ENCODE measurements at places on chromosomes 4 and X.

- DNase-seq: no peak
Measured at GRCh38 chr4:121693450-121693849, 3.3 kb downstream of the ANXA5 start.

- DNase-seq: no peak
Measured at GRCh38 chrX:15834827-15835595, 19.6 kb downstream of the AP1S2 start.

DNA sequence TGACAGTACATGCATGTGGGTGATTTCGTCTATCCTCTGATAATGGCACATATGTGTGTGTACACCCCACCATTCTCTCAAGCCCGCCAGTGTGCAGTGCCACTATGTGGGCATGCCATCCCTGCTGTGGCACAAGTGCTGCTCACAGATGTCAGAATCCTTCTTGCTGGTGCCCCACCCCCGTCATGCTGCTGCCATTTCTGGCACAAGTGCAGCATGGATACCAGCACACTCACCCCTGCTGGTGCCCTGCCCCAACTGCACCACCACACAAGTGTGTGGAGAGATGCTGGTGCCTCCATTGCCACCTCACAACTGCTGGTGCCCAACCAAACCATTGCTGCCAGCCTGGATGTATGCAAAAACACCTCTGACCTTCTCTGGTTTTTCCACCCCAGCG lies 1133.8 kb downstream of the TECRL start:
- no peak for DNase-seq

DNA sequence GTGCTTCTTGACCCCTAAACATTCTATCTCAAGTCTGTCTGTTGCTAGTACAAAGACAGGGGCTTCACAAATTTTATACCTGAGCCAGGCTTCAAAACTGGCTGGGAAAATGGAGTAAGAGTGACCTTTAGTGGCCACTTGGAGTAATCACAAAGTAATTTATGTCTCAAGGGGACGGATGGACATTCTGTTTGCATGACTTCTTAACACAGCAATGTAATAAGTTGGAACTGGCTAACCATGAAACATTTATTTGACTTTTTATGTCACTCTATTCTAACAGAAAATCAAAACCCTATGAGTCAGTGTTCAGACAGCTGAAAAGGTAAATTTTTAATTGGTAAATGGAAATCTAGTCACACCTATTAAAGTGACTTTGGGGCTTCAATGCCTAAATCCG lies 600.6 kb downstream of the ANKRD50 start:
- peak; percentile 56 for DNase-seq

GRCh38 chr4:48756689-48757220 lies 23.3 kb downstream of the FRYL start:
- DNase-seq: no peak

DNA sequence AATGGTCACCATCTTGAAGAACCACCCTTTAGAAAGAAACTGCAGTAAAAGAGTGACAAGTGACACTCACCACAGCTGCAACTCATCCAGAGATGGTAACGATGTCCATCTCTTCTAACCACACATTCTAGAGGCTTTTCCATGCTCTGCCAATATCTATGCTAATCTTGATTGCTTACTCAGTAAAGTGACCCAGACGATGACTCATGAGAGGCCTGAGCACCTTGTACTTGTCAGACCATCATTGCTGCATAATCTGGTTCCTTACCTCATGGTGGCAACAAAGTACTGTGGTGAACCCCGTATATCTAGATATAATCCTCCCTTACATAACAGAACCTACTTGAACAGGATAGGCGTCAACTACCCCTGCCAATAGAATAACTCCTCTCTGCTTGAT lies 75.6 kb downstream of the CCNG2 start:
- DNase-seq: no peak

- no peak for DNase-seq
Measured at GRCh38 chrX:128622296-128622695, 570.1 kb upstream of the ACTRT1 start.

DNA sequence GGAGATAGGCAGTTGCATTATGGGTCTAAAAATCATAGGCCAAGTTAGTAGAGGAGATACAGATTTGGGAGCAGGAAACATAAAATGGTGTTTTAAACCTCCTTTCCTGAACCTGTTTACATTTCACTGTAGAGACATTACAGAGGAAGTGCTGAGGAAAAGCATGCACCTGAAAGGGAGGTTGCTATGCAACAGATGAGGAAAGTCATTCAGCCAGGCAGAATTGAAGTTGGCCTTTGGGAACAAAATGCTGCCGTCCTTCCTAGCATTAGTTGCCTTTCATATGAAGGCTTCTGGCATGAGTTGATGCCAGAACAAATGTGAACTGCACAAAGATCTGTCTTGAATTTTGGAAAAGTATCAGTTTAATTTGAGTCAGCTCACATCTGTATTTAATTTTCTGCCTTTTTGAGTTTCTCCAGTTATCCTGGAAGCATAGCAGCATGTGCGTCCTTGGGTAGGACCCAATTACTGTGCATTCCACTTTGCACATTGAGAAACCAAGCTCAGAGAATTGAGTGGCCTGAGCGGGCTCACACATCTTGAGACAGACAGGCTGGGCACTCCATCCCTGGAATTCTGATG lies 38.2 kb downstream of the MAGED1 start:
- no peak for DNase-seq

DNA sequence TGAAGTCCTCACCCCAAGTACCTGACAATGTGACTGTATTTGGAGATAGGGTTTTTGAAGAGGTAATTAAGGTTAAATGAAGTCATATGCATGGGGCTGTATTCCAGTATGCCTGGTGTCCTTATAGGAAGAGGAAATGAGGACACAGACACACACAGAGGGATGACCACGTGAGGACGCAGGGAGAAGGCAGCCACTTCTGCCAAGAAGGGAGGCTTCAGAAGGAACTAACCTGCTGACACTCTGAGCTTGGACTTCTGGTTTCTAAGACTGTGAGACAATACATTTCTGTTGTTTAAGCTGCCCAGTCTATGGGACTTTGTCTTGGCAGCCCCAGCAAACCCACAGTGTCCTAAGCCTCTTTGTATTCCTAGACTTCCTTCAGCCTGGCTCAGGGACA lies 3.0 kb upstream of the SLC2A9 start:
- no peak for DNase-seq

DNA sequence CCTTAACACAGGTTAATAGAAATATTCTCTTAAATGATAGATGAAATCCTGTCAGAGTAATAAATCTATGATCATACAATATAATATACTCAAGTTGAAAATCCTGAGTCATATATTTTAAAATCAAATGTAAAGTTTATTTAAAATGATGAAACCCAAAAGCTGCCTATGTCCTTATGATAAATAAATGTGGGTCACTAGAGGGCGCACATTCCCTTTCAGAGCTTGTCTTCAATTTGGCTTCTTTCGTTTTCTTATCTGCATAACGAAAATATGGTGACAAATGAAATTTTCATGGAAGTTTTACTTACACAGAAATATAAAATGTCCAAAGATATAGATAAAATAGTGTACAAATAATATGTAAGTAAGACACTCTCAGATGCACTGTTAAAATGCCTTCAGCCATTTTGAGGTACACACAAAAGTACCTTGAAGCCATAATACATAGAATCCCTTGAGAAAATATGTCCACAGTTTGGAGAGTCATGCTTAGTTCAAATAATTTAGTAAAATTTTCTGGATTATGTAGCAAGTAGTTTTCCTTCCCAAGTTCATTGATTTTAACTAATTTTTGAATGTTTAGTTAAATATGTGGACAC lies 680.4 kb downstream of the DMD start:
- DNase-seq: peak; percentile 7

- peak; percentile 0 for DNase-seq
Measured at GRCh38 chr4:8919651-8920288, 48.1 kb upstream of the HMX1 start.

DNA sequence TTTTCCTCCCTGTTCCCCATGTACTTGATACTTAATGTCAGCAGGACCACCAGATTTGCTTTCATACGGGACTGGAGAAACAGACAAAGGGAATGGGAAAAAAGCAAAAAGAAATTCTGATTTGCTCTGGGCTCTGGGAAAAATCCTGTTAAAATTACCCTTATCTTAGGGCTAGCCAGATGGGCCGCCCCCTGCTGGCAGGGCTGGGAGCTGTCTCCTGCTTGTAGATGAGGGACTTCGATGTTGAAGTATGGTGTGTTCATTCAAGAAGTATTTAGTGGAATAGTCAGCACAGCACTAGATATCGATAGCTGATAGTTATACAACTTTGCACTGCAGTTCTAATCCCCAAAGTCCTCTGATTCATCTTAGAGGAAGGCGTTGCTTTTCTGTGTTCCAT lies 45.8 kb downstream of the BCORL1 start:
- peak; percentile 47 for DNase-seq

DNA sequence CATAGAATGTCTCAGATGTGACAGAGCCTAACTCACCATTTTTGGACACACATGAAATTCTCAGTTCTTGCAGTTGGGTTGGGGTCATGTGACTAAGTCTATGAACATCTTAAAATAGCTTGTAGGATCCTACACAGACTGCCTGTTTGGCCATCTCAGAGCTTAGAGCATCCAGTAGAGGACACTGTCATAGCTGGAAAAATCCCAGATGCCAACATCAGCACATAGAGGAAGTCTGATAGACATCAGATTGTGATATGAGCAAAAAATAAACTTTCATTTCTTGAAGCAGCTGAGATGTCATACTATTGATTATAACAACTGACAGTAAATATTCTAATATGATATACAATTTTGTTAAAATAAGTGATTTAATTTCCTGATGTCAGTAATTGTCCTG lies 207.1 kb downstream of the TRAM1L1 start:
- DNase-seq: no peak

DNA sequence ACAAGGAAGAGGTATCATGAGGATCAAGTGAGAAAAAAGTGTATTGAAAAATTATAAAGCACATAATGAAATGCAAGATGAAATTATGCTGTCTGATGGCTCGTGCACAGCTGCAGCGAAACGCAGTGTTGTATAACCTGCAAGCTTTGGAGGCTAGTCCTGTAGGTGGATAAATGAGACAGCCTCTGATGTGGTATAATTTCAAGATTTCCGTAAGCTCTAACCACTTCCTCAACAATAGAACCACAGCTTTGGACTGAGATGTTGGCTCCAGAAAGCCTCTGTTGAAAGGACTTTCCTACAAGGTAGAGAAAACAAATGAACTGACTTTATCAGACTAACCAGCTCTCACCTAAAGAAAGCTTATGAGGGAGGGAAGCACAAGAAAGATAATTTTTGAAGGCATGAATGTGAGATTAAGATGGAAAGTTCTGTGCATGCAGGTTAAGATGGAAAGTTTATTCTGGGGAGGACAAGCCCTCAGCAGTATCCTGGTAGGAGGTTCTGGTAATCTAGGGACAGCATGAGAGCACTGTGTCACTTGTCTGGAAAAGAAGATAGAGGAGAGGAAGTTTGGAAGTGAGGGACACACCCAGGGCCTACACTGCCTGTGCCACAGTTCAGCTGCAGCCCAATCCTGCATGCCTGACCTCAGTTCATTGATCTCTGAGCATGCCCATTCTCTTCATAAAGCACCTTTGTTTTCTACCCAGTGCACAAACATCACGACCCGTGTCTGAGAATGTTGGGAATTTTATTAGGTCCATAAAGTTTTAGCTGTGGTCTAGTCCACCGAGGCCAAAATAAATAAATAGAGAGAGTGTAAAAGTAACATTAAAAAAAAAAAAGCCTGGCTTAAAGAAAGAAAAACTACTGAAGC lies 161.5 kb upstream of the SFRP2 start:
- no peak for DNase-seq

- peak; percentile 57 for DNase-seq
Measured at GRCh38 chrX:13452283-13452682, 117.1 kb upstream of the EGFL6 start.

- DNase-seq: peak; percentile 55
Measured at GRCh38 chr4:118836301-118837120, 585 bp upstream of the SEC24D start.

DNA sequence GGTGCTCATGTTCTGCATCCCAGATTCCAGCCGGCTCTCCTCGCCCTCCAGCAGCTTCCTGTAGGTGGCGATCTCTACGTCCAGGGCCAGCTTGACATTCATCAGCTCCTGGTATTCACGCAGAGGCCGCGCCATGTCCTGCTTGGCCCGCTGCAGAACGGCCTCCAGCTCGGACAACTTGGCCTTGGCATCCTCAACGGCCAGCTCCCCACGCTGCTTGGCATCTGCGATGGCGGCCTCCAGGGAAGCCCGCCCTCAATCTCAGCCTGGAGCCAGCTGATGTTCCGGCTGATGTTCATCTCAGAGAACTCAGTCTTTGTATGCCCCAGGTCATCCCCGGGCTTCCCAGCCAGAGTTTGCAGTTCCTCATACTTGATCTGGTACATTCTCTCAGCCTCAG lies 431.8 kb upstream of the DIPK2B start:
- DNase-seq: no peak

GRCh38 chr4:179415847-179416223 lies 1973.6 kb upstream of the AGA start:
- no peak for DNase-seq

DNA sequence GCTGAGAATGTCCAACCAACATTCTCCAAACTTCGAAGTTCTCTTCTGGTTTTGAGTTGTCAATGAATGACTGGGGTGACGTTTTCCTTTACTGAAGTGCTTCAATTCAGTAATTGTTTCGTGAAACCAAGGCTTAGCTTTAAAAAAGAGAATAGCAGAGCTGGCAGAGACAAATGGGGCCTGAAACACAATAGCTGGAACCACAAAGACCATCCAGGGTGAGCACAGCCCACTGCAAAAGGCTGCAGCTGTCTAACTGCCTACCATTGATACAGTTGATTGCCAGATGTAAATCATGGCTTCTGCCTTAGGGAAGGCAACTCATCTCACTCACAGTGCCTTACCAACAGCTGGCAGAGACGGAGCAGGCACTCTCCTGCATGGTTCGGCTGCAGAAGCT lies 78.7 kb upstream of the ZNF518B start:
- DNase-seq: no peak

DNA sequence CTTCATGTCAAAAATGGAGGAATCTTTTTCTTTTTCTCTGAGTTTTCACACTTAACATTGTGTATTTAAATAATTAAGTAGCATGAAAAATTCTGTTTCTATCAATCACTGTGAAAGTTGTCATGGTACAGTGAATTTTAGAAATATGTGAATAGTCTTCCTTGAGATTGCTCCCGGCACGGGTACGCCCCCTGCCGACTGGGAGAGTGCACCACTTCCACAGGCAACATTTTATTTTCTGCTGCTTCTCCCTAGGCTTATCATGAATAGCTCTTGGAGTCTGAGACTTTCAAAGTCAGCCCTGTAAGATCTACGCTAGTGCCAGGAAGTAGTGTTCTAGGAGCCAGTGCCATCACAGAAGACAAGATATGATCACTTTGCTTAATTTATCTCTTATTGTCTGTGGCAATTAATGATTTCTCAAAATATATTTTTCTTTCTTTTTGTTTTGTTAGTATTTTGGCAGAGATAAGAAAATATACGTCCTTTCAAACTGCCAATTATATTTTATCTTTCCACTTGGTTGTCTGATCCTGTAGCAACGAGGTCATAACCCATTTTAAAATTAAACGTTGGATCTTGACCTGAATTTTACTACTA lies 763.8 kb upstream of the AADAT start:
- no peak for DNase-seq

Data from AG08395 (cell line).